ENCODE measurements at places on chromosomes 7 and 10. TPM values are rescaled to one million over a fixed set of nuclear protein-coding genes. Genes with fewer than 3 reads are reported as not detected.
A peak's percentile ranks its signal among the peaks of the same experiment; 100 is the strongest.

The NAT16 gene
- total RNA-seq, result not detected

The MYL10 gene
- not detected for total RNA-seq

The OPN1SW gene
- not detected for total RNA-seq

The GHRHR gene
- total RNA-seq, result not detected

The CACNA2D1 gene
- 79.4 TPM for total RNA-seq

The TMEM176B gene
- 75.5 TPM for total RNA-seq

The STAG3 gene
- 0.80 TPM for total RNA-seq

DNA sequence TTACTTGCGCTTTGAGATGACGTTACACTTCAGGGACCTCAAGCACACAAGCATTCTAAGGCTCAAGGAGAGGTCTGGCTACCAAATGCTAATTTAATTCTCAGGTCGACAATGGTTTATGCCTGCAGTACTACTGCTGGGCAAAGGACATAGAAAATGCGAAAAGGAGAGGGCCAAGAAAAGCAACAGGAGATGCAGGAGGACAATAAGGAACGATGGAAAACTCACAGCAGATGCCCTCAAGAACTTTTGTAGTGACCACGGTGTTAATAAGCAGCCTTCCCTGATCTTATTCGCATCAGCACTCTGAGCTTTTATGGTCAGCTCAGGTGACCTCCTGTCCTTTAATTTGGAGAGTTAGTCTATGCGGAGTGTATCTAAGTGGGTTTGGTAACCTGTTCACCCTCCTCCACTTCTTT, 146.3 kb downstream of the GPR85 start:
- H3K27me3 ChIP-seq, result no peaks in the 10 kb centered on the region
- H3K27ac ChIP-seq, result peak overlapping the region; percentile 89
- H3K4me1 ChIP-seq, result no peaks in the 10 kb centered on the region
- H3K4me3 ChIP-seq, result peak overlapping the region; percentile 66

DNA sequence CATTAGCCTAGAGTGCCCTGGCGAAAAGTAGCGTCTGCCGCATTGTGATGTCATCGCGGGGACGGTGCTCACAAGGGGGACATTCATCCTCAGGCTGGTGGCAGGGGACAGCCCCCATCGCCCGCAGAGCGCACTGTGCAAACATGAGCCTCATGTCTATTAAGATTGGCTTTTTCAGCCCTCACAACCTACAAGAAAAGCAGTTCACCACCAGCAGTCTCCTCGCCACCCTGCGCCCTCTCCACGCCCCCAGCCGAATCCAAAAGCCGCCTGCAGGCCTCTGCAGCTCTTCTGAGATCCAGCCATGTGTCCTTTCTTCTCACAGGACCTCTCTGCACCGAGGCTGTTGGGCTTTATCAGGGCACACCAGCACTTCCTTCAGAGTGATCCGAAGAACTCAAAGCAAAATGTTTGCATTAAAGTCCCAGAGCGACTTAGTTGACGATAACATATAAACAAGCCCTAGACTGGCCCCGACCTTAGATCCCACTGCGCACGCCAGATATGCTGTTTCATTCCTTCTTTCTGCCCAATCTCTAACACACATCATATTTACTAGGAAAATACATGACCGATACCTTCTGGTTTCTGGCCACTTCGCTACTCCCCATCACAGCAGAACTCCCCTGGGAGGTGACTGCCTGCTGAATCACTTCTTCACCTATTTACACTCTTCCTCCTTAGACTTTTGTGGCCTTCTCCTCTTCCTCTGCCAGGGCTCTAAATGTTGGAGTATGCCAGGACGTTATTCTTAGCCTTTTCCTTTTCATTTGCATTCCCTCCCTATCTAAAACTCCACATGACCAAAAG, 206.0 kb upstream of the SH2B2 start:
- no peaks in the 10 kb centered on the region for H3K36me3 ChIP-seq
- H3K27me3 ChIP-seq, result no peaks in the 10 kb centered on the region
- H3K4me3 ChIP-seq, result no peak overlapping the region

DNA sequence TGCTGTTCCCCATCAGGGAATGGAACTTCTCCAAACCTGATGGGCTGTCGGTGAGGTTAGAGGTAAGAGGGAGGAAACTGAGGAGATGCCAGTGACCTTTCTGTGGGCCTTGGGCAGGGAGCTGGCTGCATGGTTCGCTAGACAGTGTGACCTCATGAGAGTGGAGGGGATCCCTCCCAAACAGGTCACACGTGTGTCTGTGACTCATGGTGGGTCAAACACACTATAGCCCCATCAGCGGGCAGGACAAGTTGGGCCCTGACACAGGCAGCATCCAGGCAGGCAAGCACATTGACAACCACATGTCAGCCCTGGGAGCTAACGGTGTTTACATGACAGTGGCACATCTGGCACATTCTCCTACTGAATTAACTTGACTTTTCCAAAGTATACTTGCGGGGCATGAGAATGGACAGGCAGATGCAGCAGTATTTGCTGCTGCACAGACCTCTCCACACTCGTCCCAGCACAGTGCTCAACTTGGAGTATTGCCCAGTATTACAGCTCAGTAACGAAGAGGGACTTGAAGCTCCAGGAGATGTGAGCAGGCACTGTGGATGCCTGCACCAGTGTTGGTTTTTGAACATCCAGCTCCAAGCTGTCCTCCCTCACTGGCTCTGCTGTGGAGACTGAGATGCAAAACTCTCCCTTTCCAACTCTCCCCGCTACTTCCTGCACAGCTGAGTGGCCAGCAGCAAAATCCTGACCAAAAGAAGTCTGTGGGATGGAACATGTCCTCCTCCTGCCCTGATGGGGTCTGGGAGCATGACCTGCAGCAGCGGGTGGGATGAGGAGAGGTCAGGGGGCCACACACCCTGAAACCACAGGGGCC, 199.6 kb downstream of the WDR37 start:
- DNase-seq, result no peak
- H3K4me1 ChIP-seq, result no peaks in the 10 kb centered on the region
- H3K36me3 ChIP-seq, result no peaks in the 10 kb centered on the region

DNA sequence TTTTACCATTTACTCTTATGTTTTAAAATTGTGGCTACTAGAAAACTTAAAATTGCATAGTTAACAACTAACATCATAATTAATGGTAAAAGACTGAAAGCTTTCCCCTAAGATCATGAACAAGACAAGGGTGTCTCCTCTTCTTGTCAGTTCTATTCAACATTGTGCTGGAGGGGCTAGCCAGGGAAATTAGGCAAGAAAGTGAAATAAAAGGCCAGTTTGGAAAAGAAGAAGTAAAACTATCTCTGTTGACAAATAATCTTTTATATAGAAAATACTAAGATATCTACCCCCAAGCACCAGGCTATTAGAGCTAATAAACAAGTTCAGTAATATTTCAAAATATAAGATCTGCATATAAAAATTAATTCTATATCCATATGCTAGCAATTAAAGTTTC, 46.9 kb upstream of the MXI1 start:
- no peak overlapping the region for H3K27ac ChIP-seq
- no peak overlapping the region for H3K4me3 ChIP-seq
- no peaks in the 10 kb centered on the region for H3K4me1 ChIP-seq
- no peaks in the 10 kb centered on the region for H3K36me3 ChIP-seq
- no peak for DNase-seq

DNA sequence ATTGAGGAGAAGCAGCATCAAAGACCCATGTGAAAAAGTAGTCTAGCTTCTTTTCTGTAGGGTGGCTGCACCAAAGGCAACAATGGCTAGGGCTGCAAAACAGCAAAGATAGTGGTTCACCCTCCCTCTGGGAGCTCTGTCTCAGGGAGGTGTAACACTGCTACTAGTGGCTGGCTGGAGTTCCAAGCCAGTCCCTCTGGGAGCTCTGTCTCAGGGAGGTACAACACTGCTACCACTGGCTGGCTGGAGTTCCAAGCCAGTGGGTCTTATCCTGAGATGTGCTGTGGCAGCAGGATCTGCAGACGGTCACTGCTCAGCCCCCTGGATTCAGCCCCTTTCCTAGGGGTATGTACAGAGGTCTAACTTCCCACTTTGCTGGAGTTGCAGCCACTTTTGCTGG, 37.9 kb upstream of the TMEM140 start:
- no peaks in the 10 kb centered on the region for H3K4me1 ChIP-seq
- DNase-seq, result no peak
- no peak overlapping the region for H3K4me3 ChIP-seq
- no peaks in the 10 kb centered on the region for H3K36me3 ChIP-seq

DNA sequence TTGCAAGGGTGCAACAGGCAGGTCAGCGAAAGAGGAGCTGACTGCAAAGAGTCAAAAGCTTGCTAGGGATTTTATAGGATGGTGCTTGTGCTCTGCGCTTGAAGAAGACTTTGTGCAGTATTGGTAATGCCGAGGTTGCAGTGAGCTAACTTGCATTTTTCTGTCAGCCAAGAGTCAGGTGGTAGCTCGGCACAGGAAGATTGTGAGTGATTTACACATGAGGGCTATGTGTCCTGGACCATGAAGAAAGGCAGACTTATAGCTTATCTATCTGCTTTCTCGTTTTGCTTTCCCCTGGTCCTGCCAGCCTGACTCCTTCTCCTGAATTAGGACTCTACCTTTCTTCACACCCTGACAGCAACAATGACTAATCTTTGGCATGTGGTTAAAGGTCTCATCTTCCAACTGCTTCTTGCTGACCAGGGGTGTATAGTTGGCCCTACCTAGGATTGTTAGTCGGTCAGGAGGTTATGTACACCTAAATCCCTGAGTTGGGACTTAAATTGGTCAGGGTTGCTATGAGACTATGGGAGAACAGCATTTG, 4.1 kb upstream of the SYPL1 start:
- H3K27ac ChIP-seq, result no peak overlapping the region
- no peaks in the 10 kb centered on the region for H3K27me3 ChIP-seq
- no peak overlapping the region for H3K4me3 ChIP-seq
- DNase-seq, result no peak

DNA sequence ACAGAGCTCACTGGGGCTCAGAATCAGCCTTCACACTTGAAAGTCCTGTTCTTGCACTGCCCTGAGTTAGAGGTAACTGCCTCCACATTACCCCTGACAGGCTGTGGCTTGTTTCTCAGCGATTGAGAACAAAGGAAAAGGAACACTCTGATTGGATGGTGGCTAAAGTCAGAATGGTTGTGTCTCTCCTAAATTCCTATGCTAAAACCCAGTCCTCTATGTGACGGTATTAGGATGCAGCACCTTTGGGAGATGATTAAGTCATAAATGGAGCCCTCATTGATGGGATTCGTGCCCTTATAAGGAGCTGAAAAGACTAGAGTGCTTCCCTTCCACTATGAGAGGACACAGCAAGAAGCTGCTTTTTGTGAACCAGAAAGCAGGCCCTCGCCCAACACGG, 38.9 kb upstream of the DGKI start:
- H3K36me3 ChIP-seq, result peaks cover 25% of the 10 kb centered on the region
- H3K4me1 ChIP-seq, result no peaks in the 10 kb centered on the region
- H3K27me3 ChIP-seq, result no peaks in the 10 kb centered on the region
- H3K27ac ChIP-seq, result peak overlapping the region; percentile 80
- H3K4me3 ChIP-seq, result no peak overlapping the region
- DNase-seq, result no peak

DNA sequence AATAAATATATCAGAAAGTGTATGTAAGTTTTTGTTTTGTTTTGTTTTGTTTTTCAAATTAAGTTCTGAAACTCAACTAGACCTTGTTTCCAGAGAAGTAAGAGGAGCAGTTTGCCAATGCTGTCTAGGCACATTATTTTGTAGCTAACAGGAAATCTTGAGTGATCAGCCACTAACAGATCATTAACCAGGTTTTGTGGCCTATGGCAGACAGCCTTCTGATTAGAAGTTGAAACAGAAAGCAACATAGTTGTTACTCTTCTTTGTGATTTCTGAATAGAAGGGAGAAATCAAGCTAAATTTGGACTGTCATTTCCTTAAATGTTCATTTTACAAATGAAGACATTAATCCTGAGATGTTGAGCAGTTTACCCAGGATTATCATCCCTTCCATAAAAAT, 142.6 kb downstream of the PLXDC2 start:
- no peak overlapping the region for H3K4me3 ChIP-seq
- no peak for DNase-seq
- H3K4me1 ChIP-seq, result no peaks in the 10 kb centered on the region
- no peaks in the 10 kb centered on the region for H3K36me3 ChIP-seq
- no peaks in the 10 kb centered on the region for H3K27me3 ChIP-seq

GRCh38 chr10:124244256-124244877, 151.0 kb upstream of the CHST15 start:
- H3K36me3 ChIP-seq, result no peaks in the 10 kb centered on the region
- H3K4me1 ChIP-seq, result no peaks in the 10 kb centered on the region
- H3K4me3 ChIP-seq, result no peak overlapping the region
- no peaks in the 10 kb centered on the region for H3K27me3 ChIP-seq
- DNase-seq, result no peak

DNA sequence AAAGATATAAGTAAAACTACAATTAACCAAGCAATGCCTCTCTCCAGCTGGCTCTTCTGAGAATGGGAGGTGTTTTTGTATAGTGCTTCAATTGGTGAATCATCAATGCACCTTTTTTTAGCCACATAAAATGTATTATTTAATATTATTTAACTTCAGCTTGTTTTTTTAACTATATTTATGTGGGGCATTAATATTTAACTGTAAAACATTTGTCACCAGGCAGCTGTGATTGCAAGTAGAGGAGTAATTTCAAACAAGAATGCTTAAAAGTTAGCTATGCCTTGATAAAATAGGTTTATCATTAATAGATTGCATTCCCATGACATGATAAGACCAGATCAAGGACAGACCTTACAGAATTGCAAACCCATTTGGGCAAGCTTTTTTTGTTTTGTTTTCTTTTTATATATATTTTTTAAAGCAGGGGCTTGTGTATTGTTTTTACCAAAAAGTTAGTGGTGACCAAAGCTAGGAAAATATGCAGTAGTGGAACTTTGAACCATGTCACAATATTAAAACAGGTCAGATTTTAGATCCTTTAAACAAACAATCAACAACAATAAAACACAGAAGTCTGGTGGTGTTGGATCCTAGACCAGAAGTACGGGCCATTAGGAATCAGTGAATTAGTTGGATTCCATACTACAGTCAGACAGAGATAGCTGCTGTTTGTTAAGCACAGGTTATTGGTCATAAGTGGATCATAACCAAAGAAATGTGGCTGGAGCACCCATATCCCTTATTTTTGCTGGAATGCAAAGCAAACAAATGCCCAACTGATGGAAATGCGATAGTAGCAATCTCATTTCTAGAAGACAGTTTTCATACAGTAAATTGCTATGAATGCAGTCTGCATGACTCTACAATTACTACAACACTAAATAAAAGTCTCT, 2.9 kb downstream of the CAV2 start:
- peak overlapping the region; percentile 80 for H3K4me3 ChIP-seq
- no peaks in the 10 kb centered on the region for H3K4me1 ChIP-seq
- H3K27me3 ChIP-seq, result no peaks in the 10 kb centered on the region
- peak overlapping the region; percentile 33 for H3K27ac ChIP-seq
- H3K36me3 ChIP-seq, result no peaks in the 10 kb centered on the region
- DNase-seq, result no peak

All from breast epithelium (tissue), 4 donors.